ENCODE measurements at places on chromosomes 1 and 21.

DNA sequence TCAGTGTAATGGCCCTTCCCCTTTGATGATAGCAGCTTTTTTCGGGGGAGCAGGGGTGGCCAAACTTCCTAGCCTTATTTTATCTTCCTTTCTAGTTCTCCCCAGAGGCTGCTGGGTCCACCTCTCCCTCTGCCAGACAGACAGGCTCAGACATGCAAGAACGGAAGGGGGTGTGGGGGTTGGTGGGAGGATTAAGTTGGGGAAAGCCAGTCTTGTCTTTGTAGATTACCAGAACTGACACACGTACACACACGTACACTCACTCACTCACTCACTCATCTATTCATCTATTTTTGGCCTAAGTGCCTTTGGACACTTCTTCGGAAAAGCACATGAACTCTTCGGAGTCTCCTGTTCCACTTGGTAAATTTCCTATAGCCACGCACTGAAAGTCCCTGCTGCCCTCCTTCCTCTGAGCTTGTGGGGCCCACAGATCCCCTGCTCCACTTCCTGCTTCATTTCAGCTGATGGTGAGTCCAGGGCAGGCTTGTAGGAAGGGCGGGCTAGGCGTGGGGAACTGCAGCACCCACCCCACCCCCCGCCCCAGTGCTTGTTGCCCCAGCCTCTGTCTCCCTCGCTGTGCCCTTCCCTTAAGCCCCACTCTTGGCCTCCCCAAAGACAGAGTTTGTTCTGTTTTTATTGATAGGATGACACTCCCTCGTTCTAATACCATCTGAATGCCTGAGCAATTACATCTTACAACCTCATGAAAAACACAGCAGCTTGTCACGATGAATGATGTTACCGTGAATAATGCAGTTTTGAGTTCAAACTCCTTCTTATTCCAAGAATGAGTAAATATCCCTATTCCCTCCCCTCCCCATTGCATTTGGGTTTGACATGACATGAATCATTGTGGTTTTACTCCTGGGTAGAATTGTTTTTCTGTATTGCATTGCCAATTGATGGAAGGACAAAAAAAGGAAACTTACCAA lies 60.7 kb upstream of the ATP5PO start:
- peak; percentile 99 for DNase-seq

GRCh38 chr1:244273262-244273844 lies 178.4 kb downstream of the ADSS2 start:
- DNase-seq = no peak

DNA sequence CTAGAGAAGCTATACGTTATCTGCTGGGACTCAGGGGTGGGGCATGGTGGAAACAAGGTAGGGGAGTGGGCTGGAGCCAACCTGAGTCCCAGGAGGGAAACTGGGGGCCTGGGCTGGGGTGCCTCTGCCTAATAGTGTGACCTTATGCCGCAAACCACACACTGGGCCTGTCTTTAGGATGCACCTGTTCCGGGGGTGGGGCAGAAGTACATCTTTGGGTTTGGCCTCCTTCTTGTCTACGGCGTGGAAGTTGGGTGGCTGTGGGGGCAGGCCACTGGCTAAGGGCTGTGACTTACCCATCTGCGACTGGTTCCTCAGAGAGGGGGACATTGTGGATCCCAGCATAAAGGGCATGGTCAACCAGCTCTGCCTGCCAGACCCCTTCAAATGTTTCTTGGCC lies 44.2 kb downstream of the FAAH start:
- DNase-seq = no peak

GRCh38 chr1:236540813-236541465 lies 17.2 kb downstream of the LGALS8 start:
- DNase-seq = no peak

DNA sequence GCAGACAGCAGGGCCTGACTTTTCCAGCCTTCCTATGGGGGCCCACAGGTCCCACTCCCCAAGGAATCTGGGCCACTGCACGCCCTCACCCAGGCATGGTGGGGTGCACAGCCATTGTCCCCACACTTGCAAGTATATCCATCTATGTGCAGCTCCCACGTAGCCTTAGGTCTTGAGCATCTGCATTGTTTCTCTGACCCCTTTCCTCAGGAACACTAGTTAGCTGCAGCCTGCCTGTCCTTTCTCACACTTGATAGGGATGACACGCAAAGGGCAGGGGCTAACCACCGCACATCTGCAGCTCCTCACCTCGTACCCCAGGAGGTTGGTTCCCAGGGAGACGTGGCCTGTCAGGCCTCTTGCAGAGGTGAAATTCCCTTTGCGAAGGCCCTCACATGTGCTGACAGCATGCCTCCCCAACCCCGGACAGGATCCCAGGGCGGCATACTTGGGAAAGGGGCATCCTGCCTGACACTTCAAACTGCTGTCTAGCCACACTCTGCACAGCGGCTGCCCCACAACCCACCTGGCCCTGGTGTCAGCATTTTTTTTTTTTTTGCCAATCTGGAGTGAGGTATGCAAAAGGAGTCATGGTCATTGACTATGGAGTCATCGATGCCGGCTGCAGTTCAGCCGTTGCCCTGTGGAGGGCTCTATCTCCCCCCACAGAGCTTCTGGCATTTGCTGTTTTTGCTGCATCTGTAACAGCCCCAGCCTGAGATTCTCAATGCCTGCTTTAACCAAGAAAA lies 5.0 kb downstream of the JMJD4 start:
- peak; percentile 41 for DNase-seq

GRCh38 chr1:84619383-84620102 lies 45.3 kb upstream of the CTBS start:
- peak; percentile 95 for DNase-seq

GRCh38 chr1:234499119-234499942 lies 20.4 kb upstream of the TARBP1 start:
- DNase-seq = peak; percentile 69

- no peak for DNase-seq
Measured at GRCh38 chr1:216521477-216521876, 98.2 kb upstream of the USH2A start.

DNA sequence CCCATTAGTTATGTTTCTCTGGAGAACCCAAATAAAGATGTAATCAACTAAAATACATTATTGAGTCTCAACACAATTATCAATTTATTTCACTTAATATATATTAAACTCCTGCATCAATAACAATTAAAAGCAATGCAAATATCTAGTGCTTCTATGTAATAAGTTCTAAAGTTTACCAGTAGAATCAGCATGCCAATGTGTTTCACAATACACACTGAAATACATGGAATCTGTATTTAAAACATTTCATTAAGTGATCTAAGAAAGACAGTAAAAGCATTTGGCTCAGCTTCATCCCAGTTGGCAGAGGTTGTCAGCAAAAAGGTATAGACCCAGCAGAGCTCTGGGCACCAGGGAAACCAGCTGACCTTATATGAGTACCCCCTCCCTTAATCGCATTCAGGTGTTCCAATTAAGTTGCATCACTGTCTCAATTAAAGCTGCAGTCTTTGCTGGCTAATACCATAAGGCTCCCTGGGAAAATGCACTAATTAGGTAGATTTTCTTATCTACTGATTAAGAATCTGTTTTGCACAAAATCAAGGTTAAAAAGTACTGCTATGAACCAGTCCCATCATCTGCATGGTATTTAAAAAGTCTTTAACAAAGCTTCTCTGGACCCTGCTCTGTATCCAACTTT lies 63.1 kb downstream of the NIBAN1 start:
- no peak for DNase-seq

- DNase-seq = no peak
Measured at GRCh38 chr1:88800382-88801051, 90.8 kb downstream of the GTF2B start.

DNA sequence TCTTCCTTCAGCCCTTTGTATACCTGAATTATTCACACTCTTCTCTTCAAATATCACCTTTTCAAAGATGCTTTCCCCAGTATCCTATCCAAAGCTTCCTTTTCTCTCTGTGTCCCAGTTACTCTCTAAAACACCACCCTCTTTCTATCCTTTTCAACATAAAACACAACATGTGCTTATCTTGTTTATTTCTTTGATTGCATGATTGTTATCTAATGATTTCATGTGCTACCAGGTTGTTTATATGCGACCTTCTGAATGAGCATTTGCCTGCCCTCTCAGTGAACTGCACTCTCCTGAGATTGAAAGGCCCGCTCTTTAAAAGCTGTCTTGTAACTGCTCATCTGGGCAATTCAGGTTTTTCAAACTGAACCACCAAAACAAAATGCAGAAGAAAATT lies 97.7 kb upstream of the FGGY start:
- DNase-seq = no peak

DNA sequence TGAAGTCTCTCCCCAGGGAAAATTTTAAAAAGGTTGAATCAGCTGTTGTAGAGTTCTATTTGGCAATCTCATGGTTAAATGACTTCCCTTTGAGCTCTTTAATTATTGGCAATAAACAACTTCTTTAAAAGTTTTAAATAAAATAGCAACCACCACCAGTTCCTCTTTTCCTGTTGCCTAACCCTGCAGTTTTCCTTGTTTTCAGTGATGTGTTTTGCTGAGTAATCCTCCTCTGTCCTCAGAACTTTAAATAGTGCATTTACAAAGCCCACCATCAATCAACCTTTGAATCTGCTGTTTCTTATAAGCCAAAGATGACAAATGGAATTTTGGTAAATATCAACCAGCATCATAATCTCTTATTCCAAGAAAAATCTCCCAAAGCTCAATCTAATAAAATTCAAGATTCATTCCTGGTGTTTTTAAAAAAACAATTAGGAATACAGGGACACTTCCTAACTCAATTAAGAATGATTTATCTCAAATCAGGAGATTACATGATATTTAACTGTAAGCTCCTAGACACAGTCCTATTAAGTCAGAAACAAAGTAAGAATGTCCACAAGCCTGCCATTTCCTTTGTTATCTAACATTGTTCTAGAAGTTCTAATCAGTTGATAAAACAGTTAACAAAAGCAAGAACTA lies 14.8 kb downstream of the AVPR1B start:
- no peak for DNase-seq

DNA sequence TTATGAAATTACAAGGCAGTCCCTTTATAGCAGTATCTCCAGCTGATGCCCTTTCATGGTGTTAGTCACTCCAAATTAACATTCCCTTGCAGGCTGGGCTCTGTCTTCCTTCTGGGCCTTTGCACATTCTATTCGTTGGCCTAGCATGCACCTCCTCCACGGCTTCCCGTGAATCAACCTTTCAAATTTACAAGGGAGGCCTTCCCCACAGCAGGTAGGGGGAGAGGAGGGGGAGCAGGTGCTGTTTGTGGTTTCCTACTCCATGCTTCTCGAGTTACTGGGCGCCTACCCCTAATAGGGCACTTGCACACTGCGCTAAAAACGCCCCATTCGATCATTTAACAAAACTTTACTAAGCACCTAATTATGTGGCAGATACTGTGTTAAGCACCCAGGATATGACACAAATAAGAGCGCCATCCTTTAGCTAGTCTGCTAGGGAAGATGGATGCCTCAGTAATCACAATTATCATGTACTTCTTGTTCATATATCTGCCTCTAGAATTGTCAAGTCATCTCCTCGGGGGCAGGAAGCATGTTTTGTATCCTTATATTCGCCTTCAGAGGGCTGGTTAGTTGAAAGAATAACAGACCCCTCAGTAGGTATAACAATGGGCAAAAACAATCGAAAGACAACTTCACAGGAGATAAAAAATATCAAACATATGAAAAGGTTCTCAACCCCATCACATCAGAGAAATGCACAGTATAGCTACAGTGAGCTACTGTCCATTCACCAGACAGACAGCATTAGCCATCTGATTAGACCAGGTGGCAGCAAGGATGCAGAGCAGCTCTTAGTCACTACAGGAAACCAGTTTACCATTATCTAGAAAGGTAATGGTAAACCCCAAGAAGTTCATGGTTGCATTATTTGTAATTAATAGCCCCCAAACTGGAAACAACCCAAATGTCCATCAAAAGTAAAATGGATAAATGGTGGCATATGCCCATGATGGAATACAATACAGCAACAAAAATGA lies 1.7 kb upstream of the ADAR start:
- peak; percentile 39 for DNase-seq

GRCh38 chr1:59617434-59617833 lies 197.3 kb upstream of the HOOK1 start:
- no peak for DNase-seq

GRCh38 chr21:32817208-32817607 lies 45.7 kb upstream of the PAXBP1 start:
- DNase-seq = peak; percentile 91

GRCh38 chr1:223231011-223231572 lies 88.0 kb upstream of the TLR5 start:
- DNase-seq = no peak

- no peak for DNase-seq
Measured at GRCh38 chr1:163876546-163876945, 554.8 kb downstream of the NUF2 start.

GRCh38 chr1:228131766-228132165 lies 8.3 kb upstream of the GUK1 start:
- no peak for DNase-seq

GRCh38 chr1:95547005-95547404 lies 313.0 kb downstream of the RWDD3 start:
- no peak for DNase-seq

DNA sequence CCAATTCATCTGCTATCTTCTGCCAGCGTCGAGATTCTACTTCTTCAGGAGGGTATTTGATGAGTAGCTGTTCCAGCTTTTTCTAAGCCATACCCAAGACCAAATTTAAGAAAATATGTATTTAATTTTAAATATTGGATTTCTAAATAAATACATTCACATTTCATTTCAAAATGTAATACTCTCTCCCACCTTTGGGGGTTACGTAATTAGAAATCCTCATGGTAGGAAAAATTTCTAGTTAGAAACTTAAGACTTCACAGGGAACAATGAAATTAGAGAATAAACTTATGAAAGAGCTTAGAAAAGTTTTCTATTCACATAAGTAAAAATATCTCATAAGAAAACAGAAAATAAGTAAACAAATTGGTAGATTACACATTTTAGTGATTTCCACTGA lies 102.9 kb downstream of the ZZZ3 start:
- DNase-seq = no peak

DNA sequence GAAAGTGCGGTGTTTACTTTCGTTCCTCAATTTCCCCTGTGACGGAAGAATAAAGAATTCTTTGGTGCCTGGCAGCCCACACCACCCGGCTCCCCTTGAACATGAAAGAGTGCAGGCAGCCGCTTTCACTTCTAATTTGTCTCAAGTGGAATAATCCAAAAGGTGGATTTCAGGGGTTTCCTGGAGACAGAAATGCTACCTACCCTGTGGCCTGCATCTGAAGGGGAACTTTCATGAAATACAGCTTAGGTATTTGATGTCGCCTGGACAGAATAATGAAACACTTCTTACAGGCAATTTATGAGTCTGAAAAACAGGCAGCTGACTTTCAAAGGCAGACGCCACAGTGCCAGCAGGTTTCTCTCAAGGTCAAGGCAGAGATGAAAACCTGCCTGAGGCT lies 169.5 kb upstream of the USP24 start:
- DNase-seq = peak; percentile 26

- DNase-seq = peak; percentile 86
Measured at GRCh38 chr21:41112740-41113692, 54.9 kb upstream of the BACE2 start.

GRCh38 chr21:44951186-44951915 lies 11.5 kb downstream of the SLX9 start:
- no peak for DNase-seq

Measured in renal cortical epithelial cell (primary cell).